MG63 (cell line): ENCODE measurements at places on chromosomes 7 and 10.

- no peak for DNase-seq
Measured at GRCh38 chr10:74620626-74621025, 205.8 kb upstream of the KAT6B start.

- DNase-seq: no peak
Measured at GRCh38 chr7:143987513-143987912, 12.6 kb upstream of the OR6B1 start.

GRCh38 chr10:98376485-98376884, 38.5 kb downstream of the PYROXD2 start:
- DNase-seq: peak; percentile 22

DNA sequence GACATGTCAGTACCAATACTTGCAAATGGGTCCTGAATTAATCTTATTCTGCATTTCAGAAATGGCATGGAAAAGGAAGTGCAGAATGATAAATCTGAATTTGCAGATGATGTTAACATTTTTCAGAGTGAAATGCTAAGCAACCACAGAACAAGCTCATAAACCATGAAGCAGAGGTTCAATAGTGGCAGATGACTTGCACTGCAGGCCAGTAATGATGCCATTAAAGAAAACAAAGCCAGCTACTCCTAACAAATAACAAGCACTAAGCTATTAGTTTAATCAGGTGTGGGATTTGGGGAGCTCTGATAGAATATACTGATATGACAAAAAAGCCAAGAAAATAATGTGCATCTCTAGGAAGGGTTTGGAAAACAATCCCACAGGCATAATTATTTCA, 85.4 kb downstream of the FAM13C start:
- DNase-seq: no peak

- no peak for DNase-seq
Measured at GRCh38 chr7:127683776-127684681, 32.0 kb downstream of the SND1 start.

GRCh38 chr10:73433538-73433867, at the start of gene MSS51:
MSS51 (minus strand) TSS chr10:73433561; CDS start chr10:73428284, 5,277 bp downstream.
- no peak for DNase-seq

- no peak for DNase-seq
Measured at GRCh38 chr10:78746155-78746763, 322.5 kb upstream of the ZMIZ1 start.

DNA sequence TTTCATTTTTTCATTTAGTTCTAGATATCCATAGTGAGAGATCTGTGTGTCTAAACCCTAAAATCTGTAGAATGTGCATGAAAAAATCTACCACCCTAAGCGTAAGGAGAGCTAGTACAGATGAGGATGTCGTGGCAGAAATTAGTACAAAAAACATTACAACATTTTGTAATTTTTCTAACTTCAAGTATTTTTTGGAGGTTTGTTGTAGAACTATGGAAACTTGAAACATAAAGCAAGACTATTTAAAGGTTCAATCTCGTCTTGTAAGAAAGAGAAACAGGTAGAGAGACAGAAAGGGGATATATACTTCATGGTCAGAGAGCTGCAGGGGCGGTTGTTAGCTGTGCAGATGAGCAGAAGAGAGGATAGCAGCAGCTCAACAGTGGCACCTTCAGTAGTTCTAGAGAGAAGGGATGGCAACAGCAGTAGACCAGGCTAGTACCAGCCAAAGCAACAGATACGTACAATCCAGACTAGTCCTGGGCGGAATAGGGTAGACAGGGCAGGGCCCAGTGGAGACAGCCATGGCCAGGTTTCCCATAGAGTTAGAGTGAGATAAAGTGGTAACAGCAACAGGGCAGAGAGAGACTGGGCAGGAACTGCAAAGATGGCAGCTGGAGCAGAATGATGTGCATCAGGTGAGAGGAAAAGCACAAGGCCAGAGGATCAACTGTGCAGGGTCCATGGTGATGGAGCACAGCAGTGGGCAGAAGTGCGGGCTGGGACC, 145.2 kb downstream of the FRMD4A start:
- peak; percentile 15 for DNase-seq

DNA sequence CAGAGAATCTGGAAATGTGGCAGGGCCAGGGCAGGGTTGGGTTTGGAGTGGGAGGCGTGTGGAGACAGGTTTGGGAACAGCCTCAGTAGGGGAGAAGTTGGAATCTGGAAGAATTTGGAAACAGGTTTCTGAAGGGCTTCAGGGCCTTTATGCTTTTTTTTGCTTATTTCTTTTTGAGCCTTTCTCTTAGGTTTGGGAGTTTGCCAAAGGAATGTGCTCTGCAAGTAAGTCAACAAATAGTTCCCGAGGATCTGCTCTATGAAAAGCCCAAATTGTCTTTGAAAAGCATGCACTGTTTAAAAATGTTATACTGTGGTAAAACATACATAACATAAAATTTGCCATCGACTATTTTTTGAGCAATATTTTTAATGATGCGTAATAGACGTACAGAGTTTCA, 86.7 kb upstream of the ADRB1 start:
- no peak for DNase-seq

GRCh38 chr10:33142295-33142694, 184.3 kb upstream of the ITGB1 start:
- DNase-seq: no peak

DNA sequence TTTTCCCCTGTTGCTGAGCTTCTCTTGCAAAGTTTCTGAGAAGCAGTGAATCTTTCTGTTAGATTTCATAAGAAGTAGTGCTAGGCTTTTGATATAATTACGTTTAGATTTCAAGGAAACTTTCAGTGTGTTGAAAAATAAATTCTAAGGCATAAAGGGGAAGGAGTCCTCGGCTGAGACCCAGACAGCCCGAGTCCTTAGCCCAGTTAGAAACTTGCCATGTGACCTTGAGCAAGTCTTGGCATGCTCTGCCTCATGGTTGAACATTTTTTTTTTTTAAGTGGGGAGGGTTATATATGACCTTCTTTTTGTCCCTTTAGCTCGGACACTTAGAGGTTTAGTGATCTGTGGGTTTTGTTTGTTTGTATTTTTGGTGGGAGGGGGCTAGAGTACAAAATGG, 117.5 kb downstream of the TCF7L2 start:
- no peak for DNase-seq

GRCh38 chr10:44045020-44045419, 339.9 kb downstream of the CXCL12 start:
- DNase-seq: no peak

- no peak for DNase-seq
Measured at GRCh38 chr7:7100432-7100849, 81.9 kb upstream of the C1GALT1 start.

DNA sequence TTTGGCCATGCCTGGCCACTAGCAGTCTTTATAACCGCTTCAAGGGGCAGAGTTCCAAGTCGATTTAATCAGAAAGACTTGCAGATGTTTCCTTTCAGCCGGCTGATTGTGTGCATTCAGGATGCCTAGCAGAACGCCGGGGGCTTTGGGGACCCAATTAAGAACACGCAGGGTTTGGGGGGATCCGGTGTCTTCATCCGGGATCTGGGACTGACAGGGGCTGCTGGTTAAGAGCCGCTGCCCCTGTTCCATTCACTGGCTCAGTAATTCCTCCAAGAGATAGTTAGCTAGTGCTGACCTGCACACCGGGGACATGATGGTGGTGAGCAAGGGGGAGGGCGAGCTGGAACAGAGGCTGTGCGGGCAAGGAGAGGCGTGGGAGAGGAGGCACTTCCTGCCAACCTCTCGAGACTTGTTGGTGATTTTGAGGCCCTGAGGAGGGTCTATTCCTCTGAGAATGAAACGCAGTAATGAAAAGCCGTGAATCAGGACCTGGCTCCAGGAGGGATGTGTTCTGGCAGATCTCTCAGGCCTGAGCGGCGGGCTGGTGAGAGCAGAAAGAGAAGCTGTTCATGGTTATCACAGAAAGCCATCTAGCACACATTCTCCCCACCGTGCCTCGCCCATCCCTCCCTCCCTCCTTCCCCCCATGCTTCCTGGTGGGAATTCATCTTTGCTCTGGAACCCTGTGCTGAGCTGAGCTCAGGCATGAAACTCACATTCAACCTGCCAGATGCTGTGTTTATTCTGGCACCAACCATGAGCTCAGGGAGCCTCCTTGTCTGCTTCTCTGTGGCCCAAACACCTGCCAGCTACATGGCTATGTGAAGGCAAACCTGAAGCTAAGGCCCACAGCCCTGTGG, 152.0 kb downstream of the CCDC3 start:
- no peak for DNase-seq

- no peak for DNase-seq
Measured at GRCh38 chr7:1560620-1561031, 4.6 kb upstream of the TMEM184A start.

DNA sequence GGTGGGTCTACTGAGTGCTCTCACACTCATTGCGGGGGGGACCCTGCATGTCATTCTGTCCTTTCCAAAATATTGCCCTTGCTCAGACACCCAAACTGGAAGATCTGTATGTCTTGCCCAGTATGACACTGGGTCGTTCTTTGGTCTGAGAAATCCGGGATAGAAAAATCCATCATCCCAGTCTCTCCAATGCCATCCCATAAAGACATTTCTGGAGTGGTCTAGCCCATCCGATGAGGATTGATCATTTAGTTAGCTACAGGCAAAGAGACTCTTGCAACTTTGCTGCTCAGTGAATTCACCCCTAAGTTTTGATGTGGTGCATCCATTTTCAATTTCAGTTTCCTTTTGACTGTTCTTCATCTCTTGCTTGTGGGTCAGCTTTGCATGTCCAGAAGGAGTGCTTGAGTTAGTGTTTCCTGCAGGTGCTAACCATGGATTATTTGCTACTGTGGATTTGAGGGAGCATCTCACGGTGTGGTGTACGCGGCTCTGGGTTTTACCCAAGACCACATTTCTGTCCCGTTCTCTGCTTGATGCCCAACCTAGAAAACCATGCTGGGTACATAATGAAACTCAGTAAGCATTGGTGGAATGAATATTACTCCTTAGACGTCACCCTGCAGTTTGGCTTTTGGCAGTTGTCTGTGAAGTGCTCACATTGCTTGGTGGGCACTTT, 247.0 kb upstream of the MKI67 start:
- DNase-seq: no peak

GRCh38 chr7:44122529-44122928, 819 bp downstream of the POLD2 start:
- DNase-seq: no peak

DNA sequence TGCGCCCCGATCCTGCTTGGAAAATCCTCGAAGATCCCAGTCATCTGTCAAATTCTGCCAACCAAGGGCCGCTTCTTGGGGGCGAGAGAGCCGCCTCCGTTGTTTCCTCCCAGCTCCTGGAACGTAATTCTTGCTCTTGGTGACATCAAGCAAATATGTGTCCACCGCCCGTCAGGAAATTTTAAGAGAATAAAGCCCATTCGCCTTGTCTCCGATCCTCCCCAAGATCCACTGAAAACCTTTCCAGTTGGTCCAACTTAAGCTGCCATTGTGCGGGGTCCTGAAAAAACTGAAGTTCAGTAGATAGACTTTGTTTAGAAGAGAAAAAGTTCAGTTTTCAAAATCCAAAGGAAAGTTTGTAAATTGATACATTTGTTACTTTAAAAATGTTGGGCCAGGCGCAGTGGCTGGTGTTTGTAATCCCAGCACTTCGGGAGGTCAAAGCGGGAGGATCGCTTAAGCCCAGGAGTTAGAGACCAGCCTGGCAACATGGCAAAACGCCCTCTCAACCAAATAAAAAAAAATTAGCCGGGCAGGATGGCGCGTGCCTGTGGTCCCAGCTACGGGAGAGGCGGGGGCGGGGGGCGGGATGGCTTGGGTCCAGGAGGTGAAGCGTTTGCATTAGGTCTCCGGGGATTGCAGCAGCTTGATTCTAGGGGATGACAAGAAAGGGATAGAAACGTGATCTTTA, 1.0 kb upstream of the ZNF800 start:
- no peak for DNase-seq

DNA sequence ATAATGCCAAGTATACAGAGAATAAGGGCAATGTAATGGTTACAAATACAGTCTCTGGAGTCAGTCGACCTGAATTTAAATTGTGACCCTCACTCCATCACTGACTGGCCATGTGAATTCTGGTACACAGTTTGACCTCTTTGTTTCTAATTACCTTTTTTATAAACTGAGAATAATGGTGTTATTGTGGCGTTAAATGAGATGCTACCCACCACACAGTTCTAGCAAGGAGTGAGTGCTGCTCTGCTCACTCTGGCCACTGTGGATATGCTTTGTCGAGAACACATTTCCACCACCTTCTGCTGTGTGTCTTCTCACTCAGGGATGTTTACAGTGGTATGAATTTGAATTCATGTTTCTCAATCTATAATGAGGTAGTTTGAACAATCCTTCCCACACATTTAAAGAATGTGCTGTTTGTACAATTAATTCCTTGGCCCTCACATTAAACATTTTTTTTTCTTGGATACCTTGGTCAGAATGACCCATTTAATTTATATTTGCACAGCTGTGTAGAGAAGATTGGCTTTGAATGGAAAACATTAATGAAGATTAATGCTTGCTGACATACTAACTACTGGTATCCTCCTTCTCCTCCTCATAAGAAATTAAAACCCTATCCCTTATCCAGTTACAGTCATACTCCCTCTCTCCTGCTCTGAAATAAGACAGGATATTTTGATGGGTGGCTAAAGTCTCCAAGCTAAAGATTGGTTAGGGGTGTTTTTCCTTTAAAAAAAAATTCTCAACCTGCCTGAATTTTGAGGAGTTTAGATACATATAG, 42.4 kb downstream of the PLCE1 start:
- no peak for DNase-seq

- no peak for DNase-seq
Measured at GRCh38 chr10:78571286-78571685, 497.5 kb upstream of the ZMIZ1 start.

DNA sequence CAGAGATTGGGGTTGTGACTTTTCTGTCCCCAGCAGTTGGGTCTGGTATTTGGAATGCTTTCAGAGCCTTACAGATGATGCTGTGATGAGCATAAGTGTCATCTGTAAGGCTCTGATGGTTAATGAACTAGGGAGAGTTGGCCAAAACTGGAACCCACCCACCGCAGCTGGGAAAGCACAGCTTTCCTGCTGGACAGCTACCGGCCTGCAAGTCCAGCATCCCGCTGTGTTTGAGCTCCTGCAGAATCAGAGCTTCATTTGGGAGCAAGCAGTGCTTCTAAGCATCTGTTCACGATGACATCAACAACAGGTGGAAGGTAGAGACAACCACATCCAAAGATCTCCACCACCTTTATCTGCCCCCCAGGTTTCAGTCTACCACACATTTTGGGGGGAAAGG, 11.7 kb downstream of the UCN3 start:
- no peak for DNase-seq

DNA sequence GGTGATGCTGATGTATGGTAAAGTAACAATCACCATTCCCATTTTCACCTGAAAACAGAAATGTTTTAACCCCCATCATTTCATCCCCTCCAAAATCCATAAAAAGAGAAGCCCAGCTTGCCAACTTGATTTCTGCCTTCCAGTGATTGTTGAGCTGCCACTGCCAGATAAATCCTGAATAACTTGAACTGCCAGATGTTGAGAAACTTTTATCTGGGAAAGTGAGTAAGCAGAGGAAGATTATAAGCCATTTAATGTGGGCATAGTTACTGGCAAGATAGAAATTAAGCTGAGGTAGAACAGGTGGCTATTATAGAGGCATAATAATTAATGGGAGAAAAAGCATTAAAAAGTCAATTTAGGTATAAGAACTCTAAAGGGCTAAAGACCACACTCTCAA, 534.1 kb downstream of the ANKRD7 start:
- DNase-seq: no peak
